ENCODE measurements at places on chromosomes 13 and 19.

DNA sequence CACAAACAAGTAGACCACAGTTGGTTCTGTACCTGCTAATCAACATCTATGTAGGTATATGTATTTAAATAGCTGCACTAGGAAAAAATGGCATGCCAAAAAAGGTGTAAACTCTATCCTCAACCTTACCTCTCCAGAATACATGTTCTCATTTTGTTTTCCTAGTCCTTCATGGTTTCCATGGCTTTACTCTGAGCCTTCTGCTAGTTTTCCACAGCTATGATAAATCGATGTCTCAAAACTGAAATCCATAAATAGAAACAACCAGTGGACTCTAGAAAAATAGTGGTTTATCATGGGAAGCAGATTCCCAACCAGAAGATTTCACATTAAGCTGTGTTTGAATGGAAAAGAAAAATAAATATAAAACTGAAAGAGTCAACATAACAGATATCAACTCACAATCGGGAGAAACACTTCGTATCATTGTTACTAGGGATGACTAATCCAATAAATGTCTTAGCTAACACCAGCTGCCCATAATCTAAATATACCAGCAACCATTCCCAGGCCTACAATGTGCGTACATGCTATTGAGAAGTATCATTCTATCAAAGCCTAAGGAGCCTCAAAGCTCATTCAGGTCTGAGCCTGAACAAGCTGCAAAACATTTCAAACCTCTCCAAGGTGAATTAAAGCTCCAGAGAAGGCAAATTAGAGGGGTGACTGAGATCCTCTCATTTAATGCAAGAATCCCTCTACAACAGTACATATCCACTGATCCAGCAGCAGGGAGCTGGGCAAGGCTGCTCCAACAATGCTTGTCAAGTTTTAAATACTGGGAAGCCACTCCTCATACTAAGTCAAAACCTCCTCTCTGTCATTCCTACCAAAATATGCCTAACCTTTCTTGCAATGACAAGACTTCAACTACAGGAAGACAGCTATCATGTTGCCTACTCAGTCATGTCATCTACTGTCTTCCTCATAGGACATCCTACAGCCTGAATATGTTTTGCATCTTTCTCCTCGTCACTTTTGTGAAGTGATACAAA lies 90.2 kb downstream of the KCTD12 start:
- DNase-seq = no peak

DNA sequence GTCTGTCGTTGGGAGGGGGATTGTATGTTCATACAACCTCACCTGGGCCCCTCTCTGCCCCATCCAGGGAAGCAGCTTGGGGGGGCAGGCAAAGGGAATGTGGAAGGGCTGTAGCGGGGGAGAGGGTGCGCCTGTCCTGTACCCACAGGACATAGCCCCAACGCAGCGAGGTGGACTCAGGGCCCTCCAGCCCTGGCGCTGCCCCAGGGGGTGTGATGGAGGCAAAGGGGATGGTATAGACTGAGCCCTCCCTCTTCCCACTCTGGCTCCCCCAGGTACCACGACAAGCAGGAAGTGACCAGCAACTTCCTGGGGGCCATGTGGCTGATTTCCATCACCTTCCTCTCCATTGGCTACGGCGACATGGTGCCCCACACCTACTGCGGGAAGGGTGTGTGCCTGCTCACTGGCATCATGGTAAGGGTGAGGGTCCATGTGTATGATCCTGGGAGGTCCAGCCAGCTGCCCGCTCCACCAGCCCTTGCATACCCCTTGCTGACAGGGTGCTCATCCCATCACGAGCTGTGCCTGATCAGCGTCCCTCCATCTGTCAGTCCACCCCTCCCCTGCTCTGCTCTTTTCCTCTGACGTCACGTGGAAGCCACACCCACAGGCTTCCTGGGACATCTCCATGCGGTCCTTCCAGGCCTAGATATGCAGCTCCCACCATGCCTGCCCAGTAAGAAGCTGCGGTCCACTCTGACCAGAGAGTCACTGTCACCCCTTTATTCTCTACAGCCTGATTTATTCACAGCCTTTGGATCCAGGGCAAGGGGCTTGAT lies 18.3 kb downstream of the KCNN1 start:
- no peak for DNase-seq

- DNase-seq = no peak
Observed at GRCh38 chr13:35764326-35765015, 288.0 kb upstream of the MAB21L1 start.

GRCh38 chr13:68304286-68304893 lies 1074.3 kb upstream of the PCDH9 start:
- no peak for DNase-seq

- DNase-seq = no peak
Observed at GRCh38 chr13:33775339-33776108, 42.4 kb upstream of the RFC3 start.

DNA sequence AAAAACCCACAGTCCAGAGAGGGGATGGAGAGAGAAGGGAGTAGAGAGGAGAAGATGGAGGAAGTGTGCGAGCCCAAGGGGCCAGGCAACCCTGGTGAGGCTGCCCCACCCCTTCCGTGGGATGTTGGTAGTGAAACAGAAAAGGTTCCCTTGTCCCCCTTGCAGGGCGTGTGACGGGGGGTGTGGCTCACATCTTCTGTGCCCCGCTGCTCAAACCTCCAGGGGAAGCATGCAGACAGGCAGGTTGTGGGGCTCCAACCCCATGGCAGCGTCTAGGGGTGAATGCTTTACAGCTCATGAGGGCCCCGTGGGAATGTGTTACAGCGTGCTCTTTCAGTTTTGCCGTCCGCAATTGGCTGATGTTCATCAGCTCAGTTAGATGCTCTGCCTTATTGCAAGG lies 14.7 kb upstream of the EVI5L start:
- DNase-seq = peak; percentile 20

GRCh38 chr19:6384381-6384780 lies 8.6 kb downstream of the GTF2F1 start:
- DNase-seq = no peak

GRCh38 chr13:49791711-49792549 lies 552 bp downstream of the KPNA3 start:
- peak; percentile 61 for DNase-seq

GRCh38 chr13:36872621-36873020 lies 47.4 kb downstream of the SMAD9 start:
- DNase-seq = no peak

GRCh38 chr19:15863272-15863671 lies 34.6 kb downstream of the CYP4F2 start:
- no peak for DNase-seq

- no peak for DNase-seq
Observed at GRCh38 chr19:6736917-6737283, 480 bp downstream of the GPR108 start.

GRCh38 chr13:40974460-40975407 lies 44.4 kb downstream of the ELF1 start:
- DNase-seq = peak; percentile 45

- DNase-seq = no peak
Observed at GRCh38 chr13:96499656-96500055, 409.7 kb downstream of the HS6ST3 start.

- DNase-seq = no peak
Observed at GRCh38 chr13:112131713-112132113, 64.8 kb downstream of the SOX1 start.

- no peak for DNase-seq
Observed at GRCh38 chr13:71625694-71626093, 241.3 kb downstream of the DACH1 start.

- no peak for DNase-seq
Observed at GRCh38 chr19:54319049-54319448, 6.1 kb upstream of the LILRA5 start.

DNA sequence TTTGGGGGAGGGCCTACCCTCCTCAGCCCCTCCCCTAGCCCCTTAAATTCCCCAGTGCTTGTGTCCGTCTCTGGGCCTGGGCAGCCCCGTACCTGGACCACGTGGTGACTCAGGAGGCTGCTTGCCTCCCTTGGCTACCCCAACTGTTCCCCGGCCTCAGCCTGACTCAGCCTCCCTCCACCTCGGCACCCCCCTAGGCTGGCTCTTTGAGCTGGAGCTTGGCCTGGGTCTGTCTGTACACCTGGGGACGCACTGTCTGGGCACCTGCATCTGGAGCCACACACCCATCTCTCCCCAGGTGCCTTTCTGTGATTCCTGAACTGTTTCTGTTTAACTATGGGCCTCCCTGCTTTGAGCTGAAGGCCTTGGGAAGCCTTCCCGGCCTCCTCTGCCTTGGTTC lies 1.8 kb upstream of the KLK14 start:
- DNase-seq = no peak

DNA sequence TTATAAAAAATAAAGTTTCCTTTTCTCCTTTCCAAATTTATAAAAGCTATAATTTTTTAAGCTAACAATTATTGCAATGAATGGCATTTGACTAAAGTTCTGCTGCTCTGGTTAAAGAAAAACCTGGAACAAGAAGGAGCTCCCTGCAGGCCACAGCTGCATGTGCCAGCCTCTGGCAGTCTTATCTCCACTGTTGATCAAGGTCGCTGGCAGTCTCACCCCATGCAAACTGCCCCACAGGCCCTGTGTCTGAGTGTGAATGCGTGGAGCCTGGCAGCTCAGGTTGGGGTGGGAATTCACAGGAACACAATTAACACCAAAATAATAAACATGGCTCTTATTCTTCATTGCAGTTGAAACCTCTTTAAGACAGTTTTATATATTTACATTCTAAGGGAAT lies 30.2 kb upstream of the FREM2 start:
- no peak for DNase-seq

Data from activated CD4-positive, alpha-beta memory T cell treated with anti-CD3 and anti-CD28 coated beads for 36 hours (primary cell).